ENCODE measurements at places on chromosomes 7 and 10. TPM values are rescaled to one million over a fixed set of nuclear protein-coding genes. Genes with fewer than 3 reads are reported as not detected.

GRCh38 chr7:81719865-81720264 is 50.0 kb downstream of the HGF start:
- H3K27me3 ChIP-seq = no peaks in the 10 kb centered on the region
- no peaks in the 10 kb centered on the region for H3K4me1 ChIP-seq
- no peaks in the 10 kb centered on the region for H3K36me3 ChIP-seq
- DNase-seq = no peak

DNA sequence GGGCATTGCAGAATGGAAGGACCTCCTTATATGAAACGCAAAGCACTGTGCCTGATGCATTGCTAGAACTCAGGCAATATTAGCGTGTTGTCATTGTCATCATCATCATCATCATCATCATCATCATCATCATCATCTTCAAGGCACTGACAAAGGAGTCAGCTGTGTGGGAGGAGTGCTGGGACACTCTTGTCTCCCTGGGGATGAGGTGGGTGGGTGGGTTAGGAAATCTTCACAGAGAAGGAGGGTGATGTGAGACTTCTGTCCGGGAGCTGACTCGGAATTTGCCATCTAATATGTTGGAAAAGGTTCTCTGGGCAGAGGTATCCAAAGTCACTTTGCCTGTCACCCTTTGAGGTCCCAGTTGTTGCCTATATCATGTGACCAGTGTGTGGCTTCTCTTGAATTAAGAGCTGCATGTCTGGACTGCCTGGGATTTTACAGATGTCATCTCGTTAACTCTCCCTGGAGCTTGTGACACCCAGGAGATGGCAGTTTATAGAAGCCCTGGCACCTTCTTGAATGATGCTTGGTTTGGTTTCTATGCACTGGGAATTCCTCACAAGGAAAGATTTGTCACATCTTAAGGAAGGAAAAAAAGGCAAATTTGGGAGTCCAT is 7.1 kb downstream of the HTRA1 start:
- H3K27ac ChIP-seq = peak overlapping the region; percentile 0
- DNase-seq = no peak
- H3K36me3 ChIP-seq = no peaks in the 10 kb centered on the region
- H3K4me1 ChIP-seq = peaks cover 9% of the 10 kb centered on the region

DNA sequence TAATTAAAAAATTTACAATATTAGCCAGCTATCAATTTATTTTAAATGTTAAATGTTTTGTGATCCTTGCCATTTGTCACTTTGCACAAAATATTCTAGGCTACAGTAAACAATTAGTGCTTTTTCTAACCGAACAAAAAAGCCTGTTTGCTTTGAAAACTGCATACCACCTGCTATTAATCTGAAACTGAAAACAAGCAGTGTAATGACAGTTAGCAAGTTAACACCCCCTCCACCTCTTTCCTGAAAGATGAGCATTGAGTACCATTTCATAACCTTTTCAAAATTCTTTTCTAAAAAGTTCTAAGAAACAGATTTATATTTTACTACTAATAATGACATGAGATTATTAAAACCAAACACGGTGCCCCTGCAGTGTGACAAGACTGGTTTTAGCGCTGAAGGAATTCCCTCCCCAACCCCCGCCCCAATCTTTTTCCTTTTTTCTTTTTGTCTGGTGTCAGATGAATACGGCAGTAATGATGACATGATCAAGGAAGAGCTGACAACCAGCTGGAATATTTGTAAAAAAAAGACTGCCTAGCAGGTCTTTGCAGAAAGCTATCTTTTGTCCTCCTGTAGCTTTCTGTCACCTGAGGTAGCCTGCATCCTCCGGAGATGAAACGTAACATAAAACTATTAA is 175.6 kb downstream of the CHCHD3 start:
- no peak overlapping the region for H3K4me3 ChIP-seq
- H3K27ac ChIP-seq = no peak overlapping the region
- H3K27me3 ChIP-seq = no peaks in the 10 kb centered on the region
- no peak for DNase-seq
- H3K4me1 ChIP-seq = peaks cover 3% of the 10 kb centered on the region

DNA sequence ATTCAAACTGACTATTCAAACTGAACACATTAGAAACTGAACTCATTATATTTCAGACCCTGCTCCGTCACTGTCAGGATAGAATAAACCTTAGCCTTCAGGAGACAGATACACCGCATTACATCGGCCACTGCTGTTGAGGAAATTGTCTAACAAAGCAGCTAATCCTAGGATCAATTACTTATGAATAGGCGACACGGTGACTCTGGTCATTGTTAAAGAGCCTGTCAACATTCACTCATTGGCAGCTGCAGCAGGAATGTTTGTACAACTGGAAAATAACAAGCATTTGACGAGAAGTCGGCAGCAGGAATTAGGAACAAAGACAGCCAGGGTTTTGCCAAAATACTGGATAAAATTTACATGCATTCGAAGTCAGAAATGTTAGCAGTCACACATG is 112.0 kb upstream of the MKX start:
- no peaks in the 10 kb centered on the region for H3K36me3 ChIP-seq
- peak overlapping the region; percentile 12 for H3K27ac ChIP-seq
- no peaks in the 10 kb centered on the region for H3K27me3 ChIP-seq
- DNase-seq = peak; percentile 47

GRCh38 chr7:100602889-100603725 is 944 bp downstream of the PCOLCE start:
- H3K27ac ChIP-seq = peak overlapping the region; percentile 37
- H3K4me3 ChIP-seq = peak overlapping the region; percentile 66
- H3K27me3 ChIP-seq = no peaks in the 10 kb centered on the region
- DNase-seq = peak; percentile 62
- H3K36me3 ChIP-seq = no peaks in the 10 kb centered on the region

GRCh38 chr7:154096-154799 is 38.1 kb upstream of the FAM20C start:
- H3K4me1 ChIP-seq = peaks cover 4% of the 10 kb centered on the region
- H3K36me3 ChIP-seq = no peaks in the 10 kb centered on the region

DNA sequence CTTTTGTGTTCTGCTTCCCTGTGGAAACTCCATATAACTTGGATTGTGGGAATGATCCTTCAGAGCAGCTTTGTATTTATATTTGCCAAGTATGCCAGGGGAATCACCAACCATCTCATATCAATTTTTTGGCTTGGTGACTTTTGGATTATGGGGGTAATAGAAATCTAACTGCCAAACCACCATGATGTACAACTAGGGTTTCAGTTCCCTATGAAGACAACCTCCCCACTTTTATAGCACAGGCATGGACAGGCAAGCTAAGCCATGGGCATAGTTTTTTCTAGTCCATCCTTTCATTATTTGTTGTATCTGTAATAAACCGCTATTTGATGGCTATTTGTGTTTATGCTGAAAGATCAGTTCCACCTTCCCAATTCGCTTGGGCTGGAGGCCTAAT is 17.7 kb downstream of the NPY start:
- H3K27me3 ChIP-seq = no peaks in the 10 kb centered on the region
- H3K4me3 ChIP-seq = no peak overlapping the region
- no peak overlapping the region for H3K27ac ChIP-seq
- peaks cover 11% of the 10 kb centered on the region for H3K4me1 ChIP-seq
- no peaks in the 10 kb centered on the region for H3K36me3 ChIP-seq
- DNase-seq = no peak

DNA sequence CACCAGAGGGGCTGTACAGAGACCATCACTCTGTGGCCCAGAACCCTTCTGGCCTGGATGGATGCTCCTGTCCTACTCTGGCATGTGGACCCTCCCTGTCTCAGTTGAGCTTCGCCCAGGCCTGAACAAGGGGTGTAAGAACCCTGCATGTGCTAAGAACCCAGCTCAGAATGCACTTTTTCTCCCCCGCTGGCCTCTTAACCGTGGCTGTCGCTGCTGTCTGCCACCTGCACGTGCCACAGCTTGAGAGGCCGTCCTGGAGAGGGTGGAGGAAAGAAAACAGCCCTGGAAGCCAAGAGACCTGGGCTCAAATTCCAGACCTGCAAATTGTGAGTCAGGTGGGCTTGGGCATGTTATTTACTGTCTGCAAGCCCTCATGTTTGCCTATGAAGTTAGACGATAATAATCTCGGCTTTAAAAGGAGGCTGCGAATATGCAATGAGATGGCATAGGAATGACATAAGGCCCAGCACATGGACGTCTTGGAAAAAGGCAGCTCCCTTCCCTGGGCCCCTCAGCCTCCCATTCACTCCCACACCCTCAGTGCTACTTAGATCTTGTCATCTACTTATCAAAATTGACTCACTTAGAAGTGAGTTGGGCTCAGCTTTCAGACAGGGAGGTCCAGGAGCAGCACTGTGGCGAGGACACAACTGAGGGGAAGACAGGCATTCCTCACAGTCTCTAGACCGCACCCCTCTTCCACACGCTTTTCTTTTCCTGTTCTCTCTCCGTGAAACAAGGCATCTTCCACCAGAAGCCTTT is 31.4 kb downstream of the FIGNL1 start:
- no peak overlapping the region for H3K27ac ChIP-seq
- no peak overlapping the region for H3K4me3 ChIP-seq
- H3K27me3 ChIP-seq = no peaks in the 10 kb centered on the region
- H3K4me1 ChIP-seq = no peaks in the 10 kb centered on the region
- no peaks in the 10 kb centered on the region for H3K36me3 ChIP-seq

- no peak overlapping the region for H3K27ac ChIP-seq
- no peaks in the 10 kb centered on the region for H3K4me1 ChIP-seq
- H3K36me3 ChIP-seq = no peaks in the 10 kb centered on the region
- H3K4me3 ChIP-seq = no peak overlapping the region
- DNase-seq = no peak
- no peaks in the 10 kb centered on the region for H3K27me3 ChIP-seq
Observed at GRCh38 chr7:3067193-3067592, 23.5 kb upstream of the CARD11 start.

DNA sequence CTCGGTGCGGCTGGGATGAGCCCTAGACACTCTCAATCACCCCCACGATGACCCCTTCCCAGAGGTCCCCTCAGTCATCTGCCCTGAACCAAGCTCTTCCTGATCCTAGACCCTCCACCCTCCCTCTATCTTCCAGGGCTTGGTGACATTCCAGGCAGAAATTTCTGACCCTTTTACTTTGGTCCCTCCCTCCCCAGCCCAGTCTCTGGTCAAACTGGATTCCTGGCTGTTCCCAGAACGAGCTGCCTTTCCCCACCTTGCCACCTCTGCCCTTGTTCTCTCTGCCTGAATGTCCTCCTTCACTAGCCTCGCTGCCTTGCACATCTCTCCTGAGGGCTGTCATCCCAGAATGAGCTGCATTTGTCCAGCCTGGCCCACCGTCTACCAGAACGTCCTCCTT is 1.3 kb upstream of the CLDN4 start:
- H3K36me3 ChIP-seq = no peaks in the 10 kb centered on the region
- H3K4me1 ChIP-seq = peaks cover 32% of the 10 kb centered on the region
- H3K27me3 ChIP-seq = no peaks in the 10 kb centered on the region
- H3K4me3 ChIP-seq = no peak overlapping the region
- no peak for DNase-seq

- no peak overlapping the region for H3K4me3 ChIP-seq
- H3K36me3 ChIP-seq = no peaks in the 10 kb centered on the region
- H3K27ac ChIP-seq = no peak overlapping the region
- H3K4me1 ChIP-seq = no peaks in the 10 kb centered on the region
Observed at GRCh38 chr10:70280099-70280498, 3.7 kb downstream of the NPFFR1 start.

GRCh38 chr10:130140425-130140824 is 4.2 kb downstream of the GLRX3 start:
- H3K27me3 ChIP-seq = no peaks in the 10 kb centered on the region
- H3K4me1 ChIP-seq = no peaks in the 10 kb centered on the region
- peaks cover 7% of the 10 kb centered on the region for H3K36me3 ChIP-seq
- H3K27ac ChIP-seq = no peak overlapping the region

DNA sequence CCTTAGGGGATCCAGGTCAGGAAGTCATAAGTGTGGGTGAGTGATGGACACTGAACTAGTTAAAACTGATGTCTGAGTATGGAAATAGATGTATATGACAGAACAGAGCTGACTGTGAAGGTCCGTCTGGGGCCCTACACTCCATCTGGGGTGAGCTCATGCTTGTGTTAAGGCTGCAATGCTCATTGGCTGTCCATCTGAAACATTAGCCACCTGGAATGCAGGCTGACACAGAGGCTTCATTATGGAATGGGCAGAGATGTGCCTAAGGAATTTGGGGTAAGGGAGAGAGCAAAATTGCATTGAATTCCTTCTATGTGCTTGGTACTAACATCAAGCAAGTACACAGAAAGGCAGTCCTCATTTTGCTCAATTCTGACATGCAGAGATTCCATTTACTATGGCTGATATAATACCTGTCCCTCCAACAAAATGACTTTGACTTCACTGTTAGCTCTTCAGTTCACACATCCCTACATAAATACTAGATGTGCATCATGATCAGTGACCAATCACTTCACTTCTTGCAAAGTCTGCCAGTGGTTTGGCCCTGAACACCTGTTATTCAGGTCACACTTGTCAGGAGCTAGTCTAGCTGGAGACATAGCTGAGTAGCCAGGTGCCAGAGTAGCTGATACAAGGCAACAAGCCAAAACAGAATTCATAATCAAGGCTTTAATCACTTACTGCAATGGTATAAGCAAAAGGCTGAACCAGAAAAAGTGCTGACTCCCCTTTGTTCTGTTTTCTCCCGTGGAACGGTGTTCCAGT is 128.9 kb upstream of the VWC2 start:
- no peaks in the 10 kb centered on the region for H3K36me3 ChIP-seq
- no peaks in the 10 kb centered on the region for H3K27me3 ChIP-seq
- H3K4me1 ChIP-seq = peaks cover 4% of the 10 kb centered on the region
- DNase-seq = peak; percentile 32

GRCh38 chr10:46524472-46525176 is 31.8 kb downstream of the GPRIN2 start:
- no peaks in the 10 kb centered on the region for H3K36me3 ChIP-seq

DNA sequence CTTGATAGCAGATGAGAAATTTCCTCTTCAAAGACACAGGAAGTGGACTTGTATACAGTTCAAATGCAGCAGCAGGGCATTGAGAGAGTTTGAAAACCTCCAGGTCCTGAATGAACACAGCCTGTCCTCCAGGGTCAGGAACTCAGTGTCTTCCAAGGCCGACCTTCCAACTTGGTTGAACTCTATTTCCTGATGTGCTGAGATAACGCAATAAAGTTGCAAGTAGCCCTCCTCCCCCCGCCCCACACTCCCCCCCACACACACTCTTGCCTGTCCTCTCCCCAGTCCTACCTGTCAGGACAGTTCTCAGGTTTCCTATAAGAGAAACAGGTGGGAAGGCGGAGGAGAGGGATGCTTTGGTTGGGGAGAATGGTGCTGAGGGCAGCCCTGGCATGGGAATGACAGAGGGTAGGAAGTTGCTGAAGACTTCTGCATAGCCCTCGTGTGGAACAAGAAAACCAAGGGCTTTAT is 90.0 kb downstream of the CCDC71L start:
- no peak overlapping the region for H3K4me3 ChIP-seq
- H3K27me3 ChIP-seq = no peaks in the 10 kb centered on the region
- H3K4me1 ChIP-seq = no peaks in the 10 kb centered on the region
- H3K36me3 ChIP-seq = no peaks in the 10 kb centered on the region
- no peak overlapping the region for H3K27ac ChIP-seq

- no peaks in the 10 kb centered on the region for H3K4me1 ChIP-seq
- H3K27ac ChIP-seq = no peak overlapping the region
- H3K36me3 ChIP-seq = no peaks in the 10 kb centered on the region
- no peak overlapping the region for H3K4me3 ChIP-seq
- H3K27me3 ChIP-seq = no peaks in the 10 kb centered on the region
- DNase-seq = no peak
Observed at GRCh38 chr10:88120599-88121333, 257.3 kb downstream of the PTEN start.

The DNA2 gene
- 45.5 TPM for total RNA-seq

The HOXA13 gene
- total RNA-seq = 1.6 TPM

The VWC2 gene
- total RNA-seq = not detected

The TAS2R5 gene
- total RNA-seq = 0.18 TPM

The NEURL1 gene
- 2.6 TPM for total RNA-seq

The CAPZA2 gene
- total RNA-seq = 188 TPM

The MBLAC1 gene
- total RNA-seq = 1.6 TPM

The MSRB2 gene
- 22.7 TPM for total RNA-seq

The OR9A2 gene
- not detected for total RNA-seq

The TEX36 gene
- total RNA-seq = not detected

The C10orf105 gene
- not detected for total RNA-seq

The PRF1 gene
- total RNA-seq = not detected

The ADAM22 gene
- total RNA-seq = 14.0 TPM

The CTAGE4 gene
- total RNA-seq = not detected

The TMEM213 gene
- not detected for total RNA-seq

All from SJCRH30 (cell line).